GM18507 (cell line): ENCODE measurements at places on chromosomes 2 and 18.
A peak's percentile ranks its signal among the peaks of the same experiment; 100 is the strongest.

GRCh38 chr2:71779774-71780105 is 326.4 kb downstream of the DYSF start:
- no peak for DNase-seq

DNA sequence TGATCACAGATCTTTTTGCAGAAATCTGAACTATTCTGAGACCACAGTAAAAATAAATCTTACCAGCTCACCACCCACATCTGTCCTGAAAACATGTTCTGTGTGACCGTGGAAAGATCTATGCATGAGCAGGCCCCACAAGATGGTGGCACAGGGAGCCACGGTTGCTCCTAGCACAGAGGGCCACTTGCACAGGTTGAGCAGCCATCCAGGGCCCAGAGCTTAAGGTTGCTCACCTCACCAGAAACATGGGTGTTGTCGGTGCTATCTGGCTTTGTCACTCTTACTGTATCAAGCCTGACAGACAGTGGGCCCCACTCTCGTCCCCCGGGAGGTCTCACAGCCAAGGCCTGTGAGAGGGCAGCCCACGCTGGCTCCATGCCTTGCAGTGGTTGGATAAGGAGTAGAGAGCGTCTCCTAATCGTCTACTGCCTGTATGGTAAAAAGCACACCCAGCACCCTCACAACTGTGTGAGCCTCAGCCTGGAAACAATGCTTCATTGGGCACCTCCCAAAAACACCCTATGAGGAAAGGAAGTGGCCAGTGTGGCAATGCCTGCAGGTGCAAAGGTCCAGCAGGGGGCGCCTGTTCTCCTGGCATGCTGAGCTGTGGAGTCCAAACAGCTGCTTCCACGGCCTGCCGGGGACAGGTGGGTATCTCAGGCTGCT is 19.6 kb downstream of the TUBB6 start:
- DNase-seq = peak; percentile 63

DNA sequence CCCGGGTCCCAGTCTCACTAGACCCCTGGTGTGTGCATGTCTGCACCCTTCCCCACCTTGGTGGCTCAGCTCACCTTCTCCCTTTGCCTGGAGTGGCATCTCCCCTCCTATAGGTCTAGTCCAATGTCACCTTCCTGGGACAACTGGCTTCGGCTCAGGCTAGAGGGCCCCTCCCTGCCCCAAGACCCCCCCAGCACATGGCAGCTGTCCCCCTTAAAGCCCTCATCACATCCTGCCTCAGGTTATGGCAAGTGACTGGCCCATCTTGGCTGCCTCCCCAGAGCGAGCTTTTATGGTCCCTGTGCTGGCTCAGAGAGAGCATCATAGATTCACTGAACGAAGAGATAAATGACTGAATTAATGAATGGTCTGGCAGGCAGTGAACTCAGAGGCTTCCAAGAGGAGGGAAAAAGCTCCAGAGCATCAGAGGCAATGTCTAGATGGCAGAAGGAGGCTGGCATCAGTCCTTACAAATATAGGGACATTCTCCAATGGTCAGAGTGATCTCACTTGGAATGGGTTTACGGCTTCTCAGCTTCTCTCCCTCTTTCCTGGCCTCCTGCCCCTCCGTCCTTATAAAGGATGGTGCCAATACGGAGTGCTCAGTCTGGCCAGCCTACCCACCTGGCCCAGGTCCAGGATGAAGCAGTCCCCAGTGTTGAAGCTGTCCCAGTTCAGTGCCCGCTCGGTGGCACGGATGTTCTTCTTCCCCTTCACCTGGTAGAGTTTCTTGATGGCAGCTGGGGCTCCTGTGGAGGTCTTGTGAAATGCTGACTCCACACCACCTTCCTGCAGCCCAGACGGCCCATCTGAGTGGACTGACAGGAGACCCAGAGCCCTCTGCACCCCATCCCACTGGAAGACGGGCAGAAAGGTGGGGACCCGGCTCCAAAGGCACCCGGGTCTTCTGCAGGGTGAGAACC is 9.4 kb downstream of the CAPG start:
- DNase-seq = no peak

DNA sequence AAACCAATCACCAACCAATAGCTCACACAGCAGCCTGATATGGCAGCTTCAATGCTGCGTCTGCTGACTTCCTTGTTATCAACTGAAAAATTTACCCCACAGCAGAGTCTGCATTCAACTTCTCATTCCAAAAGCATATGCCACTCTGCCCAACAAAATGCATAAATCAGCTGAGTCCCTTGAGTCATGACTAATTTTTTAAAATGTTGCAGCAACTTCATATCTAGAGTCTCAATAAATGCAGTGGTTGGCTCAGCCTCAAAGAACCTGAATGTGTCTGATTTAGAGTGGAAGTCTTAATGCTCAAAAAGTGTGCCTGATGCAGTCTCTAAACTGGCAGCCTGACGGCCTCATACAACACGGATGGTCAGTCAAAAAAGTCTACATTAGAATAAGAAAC is 46.5 kb downstream of the FARSB start:
- DNase-seq = no peak

DNA sequence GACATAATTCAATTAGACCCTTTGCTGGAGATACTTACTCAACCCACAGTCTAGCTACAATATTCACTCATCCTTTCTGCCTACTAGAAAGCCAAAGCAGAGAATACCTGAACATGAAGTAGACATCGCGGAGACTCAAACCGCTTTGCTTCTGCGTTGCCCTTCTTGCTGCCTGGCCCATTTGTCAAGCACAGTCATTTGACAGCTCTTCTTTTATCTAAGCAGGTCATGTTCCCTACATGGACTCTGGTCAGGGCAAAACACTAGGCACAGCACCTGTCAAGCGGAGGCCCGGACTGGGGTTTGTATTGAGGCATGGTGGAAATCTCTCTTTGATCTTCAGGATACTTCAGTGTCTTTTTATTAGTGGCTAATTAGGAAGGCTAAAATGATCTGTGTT is 89.7 kb downstream of the FARSB start:
- no peak for DNase-seq

DNA sequence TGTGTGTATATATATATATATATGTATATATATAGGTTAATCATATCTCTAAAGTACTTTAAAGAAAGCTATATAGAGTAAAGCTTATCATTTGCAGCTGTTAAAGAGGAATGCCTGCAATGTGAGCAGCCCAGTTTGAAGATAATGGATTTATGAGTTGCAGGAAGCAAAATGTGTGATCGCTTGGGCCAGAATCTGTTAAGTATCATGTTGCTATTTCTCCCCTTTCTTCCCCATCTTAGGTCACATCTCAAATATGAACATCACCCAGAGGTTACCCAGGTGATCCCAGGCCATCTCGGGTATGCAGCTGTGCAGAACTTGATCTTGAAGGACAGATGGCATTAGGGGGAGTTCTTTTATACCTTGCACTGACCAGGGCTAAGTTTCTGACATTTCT is 316.5 kb downstream of the MTX2 start:
- no peak for DNase-seq

DNA sequence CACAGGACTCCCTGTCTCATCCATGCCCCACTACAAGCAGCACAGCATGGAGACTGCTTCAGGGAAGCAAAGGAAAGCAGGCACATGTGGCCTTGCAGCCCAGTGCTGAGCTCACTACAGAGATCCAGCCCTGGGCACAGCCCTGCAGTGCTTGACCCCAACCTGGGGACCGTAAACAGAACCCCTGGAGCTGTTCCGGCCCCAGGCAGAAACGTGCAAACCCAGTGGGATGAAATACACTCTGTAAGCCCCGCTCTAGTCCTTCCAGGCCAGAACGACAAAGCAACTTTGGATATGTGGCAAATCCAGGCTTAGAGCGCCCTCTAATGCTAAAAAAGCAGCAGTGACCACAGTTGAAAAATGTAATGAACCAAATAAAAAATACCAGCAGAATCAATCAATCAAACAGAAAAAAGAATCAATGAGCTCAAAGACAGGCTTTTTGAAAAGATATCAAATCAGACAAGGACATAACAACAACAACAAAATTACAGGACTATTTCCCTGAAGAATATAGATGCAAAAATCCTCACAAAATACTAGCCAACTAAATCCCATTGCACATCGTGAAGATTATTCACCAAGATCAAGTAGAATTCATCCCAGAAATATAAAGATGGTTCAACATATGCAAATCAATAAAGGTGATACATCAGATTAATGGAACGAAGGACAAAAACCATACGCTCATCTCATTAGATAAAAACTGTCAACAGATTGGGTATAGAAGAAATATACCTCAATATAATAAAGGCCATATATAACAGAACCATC is 45.6 kb downstream of the ZNF519 start:
- DNase-seq = no peak

- DNase-seq = no peak
These were observed 101.9 kb downstream of the FOXI3 start for GRCh38 chr2:88350331-88351248.

DNA sequence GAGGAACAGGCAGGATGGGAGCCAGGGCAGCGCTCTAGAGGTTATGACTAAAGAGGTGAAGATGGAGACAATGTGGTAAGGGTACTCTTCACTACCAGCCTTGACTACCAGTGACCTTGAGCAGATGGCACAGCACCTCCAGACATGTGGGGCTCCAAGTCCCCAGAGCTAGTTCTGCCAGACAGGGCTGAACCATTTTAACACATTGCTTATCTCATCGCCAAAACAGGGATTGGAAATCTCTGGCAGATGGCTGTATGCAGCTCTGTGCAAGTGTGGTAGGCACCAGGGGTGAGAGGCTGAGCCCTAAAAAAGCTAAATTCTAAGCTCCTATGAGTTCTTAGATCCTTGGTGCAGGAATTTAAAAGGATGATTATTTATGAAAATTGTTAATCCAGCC is 41.3 kb downstream of the FSHR start:
- DNase-seq = no peak

DNA sequence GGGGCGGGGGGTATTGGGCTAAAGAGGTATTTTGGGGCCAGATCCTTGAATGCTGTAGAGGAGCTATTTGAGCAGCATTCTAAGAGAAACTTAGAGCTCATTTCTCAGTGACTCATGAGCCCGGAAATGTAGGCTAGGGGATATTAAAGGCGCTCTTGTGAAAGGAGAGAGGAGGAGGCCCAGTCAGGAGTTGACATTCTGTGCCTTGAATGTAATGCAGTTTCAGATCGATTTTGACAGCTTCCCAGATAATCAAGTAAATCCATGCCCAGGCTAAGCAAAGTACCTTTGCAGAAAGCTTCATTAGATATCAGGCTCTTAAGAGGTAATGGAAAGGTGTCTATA is 1.5 kb downstream of the CAB39 start:
- DNase-seq = no peak

GRCh38 chr18:8707556-8708300 is 2.4 kb downstream of the MTCL1 start:
- no peak for DNase-seq

DNA sequence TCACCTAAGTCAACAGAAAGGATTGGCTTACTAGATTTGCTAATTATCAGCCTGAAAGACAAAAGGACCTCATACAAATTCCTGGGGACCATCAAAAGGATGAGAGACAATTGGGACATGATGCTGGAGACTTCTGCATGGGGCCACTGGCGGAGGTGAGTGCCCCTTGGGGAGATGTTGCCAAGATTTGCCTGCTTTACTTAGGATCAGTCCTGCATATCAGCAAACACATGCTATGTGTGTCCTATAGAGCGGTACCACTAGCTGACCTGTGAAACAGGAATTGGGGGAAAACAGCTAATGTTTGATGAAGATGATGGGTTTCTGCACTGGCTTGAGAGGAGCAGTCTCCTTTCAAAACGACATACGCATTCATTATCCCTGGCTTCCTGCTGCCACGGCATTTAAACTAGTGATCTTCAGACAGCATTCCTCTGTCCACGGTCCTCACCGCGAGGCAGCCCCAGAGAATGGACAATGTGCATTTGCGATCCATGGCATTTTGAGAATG is 104.2 kb downstream of the TGIF1 start:
- no peak for DNase-seq

- no peak for DNase-seq
These were observed 11.1 kb downstream of the SLC9A2 start for GRCh38 chr2:102630458-102630857.

- no peak for DNase-seq
These were observed 204.1 kb downstream of the CTIF start for GRCh38 chr18:48742706-48743475.

DNA sequence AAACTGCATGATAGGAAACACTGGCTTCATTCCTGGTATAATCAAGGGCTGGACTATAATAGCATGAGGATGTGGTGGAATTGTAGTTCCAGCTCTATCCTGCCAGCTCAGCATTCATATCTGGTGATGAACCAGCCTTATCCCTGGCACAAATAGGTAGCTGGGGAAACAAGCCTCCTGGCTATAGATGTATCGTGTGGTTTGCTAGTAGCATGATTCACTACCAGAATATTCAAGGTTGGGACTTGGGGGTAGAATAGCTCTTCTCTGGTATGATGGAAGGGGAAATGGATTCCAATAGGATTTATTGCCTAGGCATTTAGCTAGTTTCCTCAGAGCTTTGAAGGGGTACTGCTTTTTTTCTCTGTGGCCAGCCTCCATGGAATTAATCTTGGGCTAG is 532.8 kb downstream of the FBXO15 start:
- DNase-seq = no peak

GRCh38 chr18:70234667-70235459 is 29.4 kb upstream of the RTTN start:
- DNase-seq = no peak

DNA sequence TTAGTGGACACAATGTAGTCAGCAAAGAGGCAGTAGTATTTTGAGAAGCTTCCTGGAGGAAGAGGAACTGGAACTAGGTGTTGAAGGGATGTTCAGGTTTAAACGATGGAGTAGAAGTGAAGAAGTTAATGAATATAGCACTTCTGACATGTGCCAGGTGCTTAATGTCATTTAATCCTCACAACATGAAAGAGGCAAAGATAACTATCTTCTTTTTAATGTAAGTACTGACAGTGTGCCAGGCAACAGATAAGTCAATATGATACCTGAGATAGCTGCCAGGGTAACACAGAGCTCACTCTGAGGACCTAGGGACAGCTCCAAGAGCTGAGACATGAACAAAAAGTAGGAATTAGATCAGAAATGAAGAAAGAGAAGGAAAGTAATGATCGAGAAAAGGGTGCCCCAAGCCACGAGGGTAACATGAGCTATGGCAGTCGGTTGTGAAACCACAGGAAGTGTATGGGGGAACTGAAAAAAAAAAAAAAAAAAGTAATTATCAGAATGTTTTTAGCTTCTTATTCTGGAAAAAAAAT is 140.7 kb downstream of the RNF144A start:
- DNase-seq = no peak

GRCh38 chr2:236656166-236656565 is 86.5 kb downstream of the ACKR3 start:
- no peak for DNase-seq

DNA sequence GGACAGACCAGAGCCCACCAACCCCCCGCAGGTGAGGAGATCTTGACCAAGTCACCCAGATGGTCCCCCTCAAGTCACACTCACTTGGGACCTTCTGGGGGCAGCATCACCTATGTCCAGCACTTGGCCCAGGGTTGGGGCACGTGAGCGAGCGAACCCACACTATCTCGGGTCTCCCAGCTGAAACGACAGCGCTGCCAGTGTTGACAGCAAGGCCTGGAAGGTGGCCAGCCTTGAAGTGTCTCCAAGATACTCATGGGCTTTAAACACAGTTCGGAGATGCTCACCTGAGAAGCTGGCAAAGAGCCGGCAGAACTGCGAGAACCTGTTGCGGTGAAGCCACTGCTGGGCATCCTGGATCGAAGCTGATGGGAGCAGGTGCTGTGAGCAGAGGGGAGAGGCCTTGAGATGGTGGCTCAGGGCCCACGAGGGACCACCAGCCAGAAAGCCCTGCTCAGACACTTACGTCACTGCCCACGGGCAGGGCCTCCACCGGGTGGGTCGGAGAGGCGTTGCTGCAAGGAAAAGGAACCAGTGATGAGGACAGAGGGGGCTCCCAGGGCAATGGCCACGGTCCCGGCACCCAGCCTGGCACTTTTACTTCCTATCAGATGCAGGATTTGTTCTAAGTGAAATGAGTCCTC is 47.5 kb downstream of the TFCP2L1 start:
- no peak for DNase-seq
